ENCODE measurements at places on chromosomes 2 and 18. TPM values are rescaled to one million over a fixed set of nuclear protein-coding genes. Genes with fewer than 3 reads are reported as not detected.

- DNase-seq, result no peak
Measured at GRCh38 chr2:238475034-238475433, 48.3 kb downstream of the ASB1 start.

DNA sequence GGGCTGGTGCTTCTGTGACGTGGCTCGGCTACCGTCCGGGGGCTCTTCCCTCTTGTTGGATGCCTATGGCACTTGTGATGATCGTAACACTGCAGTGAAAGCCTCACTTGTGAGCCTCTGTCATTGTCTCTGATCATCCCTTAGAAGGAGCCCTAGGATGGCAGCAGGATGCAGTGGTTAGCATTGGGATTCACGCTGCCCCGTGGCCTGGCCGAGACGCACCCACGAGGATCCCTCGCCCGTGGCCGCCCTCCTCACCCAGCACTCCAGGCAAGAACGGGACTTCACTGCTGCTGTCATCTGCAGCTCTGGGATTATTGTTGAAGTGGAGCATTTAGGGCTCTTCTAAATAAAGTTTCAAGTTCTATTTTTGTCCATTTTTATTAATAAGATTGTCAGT lies 46.8 kb upstream of the CTDP1 start:
- peak; percentile 18 for DNase-seq

DNA sequence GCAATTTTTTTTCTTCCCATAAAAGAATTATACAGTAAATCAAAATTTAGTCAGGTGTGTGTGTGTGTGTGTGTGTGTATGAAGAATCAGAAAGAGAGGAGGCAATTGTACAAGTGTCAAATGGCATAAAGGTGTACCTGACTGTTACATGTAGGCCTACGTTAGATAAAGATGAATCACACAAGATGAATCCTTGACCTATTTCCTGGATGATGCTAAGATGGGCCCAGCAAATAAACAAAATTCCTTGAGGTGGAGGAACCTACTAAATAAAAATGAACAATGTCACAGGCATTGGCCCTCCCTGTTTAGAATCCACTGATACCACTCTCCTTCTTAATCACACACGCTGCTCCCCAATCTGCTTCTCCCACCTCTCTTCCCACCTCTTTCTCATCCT lies 79.7 kb upstream of the LRATD1 start:
- DNase-seq, result no peak

DNA sequence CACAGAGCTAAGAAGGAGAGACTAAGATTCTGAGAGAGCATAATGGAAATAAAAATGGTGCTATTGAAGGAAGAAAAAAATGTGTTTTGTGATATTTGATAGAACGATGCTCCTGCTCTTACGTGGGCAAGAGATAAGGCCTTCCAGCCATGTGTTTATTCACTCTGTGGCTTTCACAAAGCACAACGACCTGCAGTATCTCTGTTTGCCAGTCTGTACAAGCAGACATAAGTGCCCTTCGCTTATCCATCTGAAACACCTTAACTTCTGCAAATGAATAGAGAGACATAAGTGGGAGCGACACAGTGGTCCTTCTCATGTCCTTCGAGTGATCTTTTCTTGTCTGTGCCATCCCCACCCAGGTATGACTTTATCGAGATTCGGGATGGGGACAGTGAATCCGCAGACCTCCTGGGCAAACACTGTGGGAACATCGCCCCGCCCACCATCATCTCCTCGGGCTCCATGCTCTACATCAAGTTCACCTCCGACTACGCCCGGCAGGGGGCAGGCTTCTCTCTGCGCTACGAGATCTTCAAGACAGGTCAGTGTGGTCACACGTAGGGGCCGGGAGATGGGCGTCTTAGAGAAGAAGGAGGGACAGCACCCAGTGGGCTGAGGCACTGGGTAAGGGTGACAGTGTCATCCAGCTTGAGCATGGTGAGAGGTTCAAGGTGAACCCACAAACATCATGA lies 33.7 kb downstream of the NRP2 start:
- peak; percentile 57 for DNase-seq

DNA sequence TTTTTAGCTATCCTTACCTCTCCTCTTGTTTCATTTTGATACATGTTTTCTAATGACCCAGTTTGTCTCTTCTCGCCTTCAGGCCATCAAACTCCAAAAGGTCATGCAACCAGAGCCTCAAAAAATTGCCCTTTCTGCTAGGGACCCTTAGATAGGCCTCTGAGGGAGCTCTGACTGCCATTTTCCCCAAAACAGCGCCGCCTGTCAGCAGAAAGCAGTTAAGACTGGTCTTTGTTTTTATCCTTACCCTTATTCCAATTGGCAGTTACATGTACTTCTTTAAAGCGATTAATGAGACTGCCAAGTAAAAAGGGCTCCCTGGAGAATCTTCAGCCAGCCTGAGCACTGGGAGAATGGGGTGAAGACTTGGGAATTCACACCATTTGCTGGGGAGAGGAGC lies 55.1 kb upstream of the RIT2 start:
- no peak for DNase-seq

GRCh38 chr18:54359233-54359632 lies 1.5 kb downstream of the C18orf54 start:
- no peak for DNase-seq

DNA sequence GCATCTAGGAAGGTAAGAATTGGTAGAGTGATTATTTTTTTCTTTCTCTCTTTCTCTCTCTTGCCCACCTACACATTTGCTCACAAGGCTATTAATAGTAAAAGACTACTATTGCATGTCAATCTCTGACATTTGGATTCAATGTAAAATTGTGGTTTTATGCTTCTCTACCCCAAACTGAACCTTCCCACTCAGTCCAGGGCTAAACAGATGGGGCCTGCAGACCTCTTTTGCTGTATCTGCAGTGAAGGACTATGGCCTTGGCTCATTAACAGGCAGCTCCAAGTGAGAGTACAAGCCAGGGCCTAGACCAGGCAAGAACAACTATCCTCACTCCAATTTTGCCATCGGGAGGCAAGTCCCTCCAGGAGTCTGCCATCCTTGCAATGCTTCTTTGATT lies 68.3 kb upstream of the ARL4C start:
- no peak for DNase-seq

TNFAIP6 gene
- not detected for total RNA-seq

KCTD1 gene
- total RNA-seq, result 5.0 TPM

Data from left lobe of liver (tissue), 2 donors.